ENCODE measurements at places on chromosomes 1 and 21.

- peak; percentile 79 for DNase-seq
Observed at GRCh38 chr1:32818804-32819541, 1.5 kb downstream of the S100PBP start.

DNA sequence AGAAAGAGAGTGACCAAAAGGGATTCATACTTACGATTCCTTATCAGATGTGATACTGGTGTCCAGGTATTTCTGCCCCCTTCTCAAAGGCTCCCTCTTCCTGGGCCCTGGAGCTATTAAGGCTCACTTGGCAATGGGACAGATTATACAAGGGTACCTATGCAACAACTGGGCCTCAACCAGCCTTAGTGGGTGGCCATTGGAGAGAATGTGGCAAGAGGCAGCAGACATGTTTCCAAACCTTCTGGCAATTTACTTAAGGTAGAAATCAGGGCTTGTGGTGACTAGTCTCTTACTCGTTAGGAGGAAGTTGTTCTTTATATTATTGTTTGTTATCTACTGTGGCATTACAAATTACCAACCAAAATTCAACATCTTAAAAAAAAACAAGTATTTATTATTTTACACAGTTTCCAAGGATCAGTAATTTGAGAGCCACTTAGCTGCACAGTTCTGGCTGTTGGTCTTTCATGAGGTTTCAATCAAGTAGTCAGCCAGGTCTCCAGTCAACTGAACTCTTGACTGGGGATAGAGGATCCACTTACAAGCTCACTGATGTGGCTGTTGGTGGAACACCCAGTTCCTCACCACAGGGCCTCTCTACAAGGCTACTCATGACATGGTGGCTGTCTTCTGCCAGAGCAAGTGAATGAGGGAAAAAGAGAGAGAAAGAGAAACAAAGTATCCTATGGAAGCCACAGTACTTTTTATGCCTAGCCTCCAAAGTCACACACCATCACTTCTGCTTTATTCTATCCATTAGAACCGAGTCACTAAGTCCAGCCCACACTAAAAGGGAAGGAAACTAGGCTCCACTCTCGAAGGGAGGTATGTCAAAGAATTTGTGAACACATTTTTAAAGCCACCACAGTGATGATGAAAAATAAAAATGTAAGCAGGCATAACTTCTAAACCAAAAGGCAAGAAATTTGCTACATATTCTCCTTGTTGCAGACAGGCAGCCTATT is 10.7 kb downstream of the ZNF648 start:
- no peak for DNase-seq

DNA sequence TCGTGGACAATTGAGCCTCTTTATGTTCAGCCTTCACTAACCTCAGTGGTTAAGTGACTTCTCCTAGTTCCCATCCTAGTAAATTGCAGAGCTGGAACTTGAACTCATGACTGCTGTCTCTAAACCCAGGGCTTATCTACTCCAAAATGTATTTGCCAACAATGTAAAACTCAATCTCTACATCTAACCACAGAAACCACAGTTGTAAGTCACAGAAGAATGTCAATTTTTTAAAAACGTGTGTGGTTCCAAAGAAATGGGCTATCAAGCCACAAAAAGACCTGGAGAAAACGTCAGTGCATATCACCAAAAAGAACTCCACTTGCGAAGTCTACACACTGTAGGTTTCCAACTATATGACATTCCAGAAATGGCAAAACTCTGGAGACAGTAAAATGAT is 172.6 kb upstream of the HMCN1 start:
- DNase-seq = no peak

- no peak for DNase-seq
Observed at GRCh38 chr1:21379571-21379970, 60.4 kb upstream of the NBPF3 start.

DNA sequence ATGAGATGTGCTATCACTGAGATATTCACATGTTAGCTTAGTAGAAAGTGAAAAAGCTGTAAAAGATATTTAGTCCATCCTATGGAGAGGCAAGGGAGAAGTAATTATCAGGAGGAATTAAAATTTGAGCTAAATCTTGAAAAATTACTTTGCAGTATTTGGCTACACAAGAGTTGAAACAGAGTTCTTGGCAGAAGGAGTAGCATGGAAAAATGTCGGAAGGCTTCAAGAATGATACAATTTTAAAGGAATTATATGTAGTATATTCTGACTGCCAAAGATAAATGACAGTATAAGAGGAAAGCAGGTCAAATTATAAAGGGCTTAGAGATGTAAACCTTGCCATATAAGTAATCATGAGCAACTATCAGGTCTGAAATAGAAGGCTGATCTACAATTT is 518.9 kb downstream of the BRINP3 start:
- DNase-seq = no peak

- no peak for DNase-seq
Observed at GRCh38 chr1:229913489-229913888, 153.5 kb upstream of the GALNT2 start.

GRCh38 chr1:226638001-226638601 is 89.5 kb downstream of the STUM start:
- DNase-seq = no peak

GRCh38 chr1:205294175-205294917 is 27.2 kb downstream of the NUAK2 start:
- no peak for DNase-seq

DNA sequence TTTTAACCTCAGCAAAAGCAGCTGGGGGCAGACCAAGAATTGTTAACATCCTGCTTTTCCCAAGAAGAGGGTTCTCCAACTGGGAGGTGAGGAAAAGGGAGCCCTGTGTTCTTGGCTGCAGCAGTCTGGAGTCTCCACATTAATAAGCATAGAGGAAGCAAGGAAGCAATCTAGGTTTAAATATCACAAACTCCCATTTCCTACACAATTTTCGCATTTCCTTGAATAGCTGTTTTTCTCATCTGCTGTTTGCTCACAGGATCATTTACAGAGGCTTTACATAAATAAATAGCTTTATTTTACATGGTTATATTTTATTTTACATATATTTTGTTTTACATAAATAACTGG is 124.0 kb downstream of the TRIM33 start:
- no peak for DNase-seq

DNA sequence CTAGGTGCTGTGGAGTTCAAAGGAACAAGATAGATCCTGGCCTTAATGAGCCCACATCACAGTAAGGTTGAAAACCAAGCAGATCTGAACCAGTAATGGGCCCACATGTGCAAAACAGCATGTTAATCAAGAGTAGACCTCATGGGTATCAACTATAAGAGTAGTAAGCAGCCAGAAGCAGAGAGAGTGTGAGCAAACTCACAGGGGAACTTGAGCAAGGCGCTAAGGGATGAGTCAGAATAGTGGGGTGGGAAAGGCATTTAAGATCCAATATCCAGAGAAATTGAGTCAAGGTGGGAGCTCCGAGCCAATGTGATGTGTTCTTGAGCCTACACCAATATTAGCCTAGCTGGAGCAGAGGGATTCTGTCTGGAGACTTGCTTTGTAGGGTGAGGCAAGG is 52.4 kb upstream of the GJA5 start:
- no peak for DNase-seq

DNA sequence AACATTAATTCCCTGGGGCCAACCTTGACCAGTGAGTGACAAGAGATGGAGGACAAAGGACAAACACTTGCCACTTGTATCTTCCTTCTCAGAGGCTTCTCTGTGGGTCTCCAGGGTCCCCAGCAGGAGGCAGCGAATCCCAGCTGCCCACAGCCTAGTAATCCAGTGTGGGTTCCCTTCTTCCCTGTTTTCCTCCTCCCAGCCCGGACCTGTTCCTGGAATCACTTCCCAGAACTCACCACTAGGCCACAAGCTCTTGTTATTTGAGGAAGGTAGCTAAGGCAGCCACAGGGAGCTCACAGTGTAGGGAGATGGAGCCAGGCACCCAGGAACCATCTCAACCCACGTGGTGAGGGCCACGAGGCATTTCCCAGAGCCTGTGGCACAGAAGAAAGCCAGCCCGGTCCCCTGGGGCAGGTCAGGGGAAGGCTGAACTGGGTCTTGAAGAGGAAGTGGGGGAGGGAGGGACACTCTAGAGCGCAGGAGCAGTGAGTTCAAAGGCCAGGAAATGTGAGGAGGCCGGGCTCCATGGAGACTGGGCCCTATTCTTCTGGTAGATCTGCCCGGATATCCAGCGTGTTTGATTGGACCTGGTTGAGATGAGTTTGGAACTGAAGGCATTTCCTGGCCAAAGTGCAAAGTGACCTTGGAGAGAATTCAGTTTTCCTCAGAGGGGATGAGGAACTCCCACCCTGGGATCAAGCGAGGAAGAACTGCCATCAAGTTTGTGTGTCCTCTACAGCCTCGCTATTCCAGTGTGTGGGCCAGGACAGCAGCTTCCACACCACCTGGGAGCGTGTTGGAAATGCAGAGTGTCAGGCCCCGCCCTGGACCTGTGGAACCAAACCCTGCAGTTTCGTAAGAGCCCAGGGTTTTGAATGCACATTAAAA is 20.3 kb upstream of the C2CD2 start:
- DNase-seq = peak; percentile 60

DNA sequence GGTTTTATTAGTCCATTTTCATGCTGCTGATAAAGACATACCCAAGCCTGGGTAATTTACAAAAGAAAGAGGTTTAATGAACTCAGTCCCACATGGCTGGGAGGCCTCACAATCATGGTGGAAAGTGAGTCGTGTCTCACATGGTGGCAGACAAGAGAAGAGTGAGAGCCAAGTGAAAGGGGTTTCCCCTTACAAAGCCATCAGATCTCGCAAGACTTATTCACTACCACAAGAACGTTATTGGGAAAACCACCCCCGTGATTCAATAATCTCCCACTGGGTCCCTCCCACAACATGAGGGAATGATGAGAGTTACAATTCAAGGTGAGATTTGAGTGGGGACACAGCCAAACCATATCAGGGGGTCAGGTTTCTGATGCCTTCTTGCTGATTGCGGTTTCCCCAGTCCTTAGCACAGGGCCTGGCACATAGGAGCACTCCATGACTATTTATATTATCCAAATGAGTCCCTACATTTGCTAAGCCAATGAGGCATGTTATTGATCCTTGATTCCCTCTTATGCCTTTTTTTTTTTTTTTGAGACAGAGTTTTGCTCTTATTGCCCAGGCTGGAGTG is 35.3 kb upstream of the PAXBP1 start:
- DNase-seq = no peak

GRCh38 chr1:36397083-36397377 is 678 bp downstream of the LSM10 start:
- DNase-seq = no peak

GRCh38 chr21:35134309-35134708 is 85.2 kb upstream of the RUNX1 start:
- DNase-seq = no peak

GRCh38 chr1:8115769-8116167 is 89.7 kb upstream of the ERRFI1 start:
- no peak for DNase-seq

GRCh38 chr21:41369105-41369919 is 7.5 kb downstream of the MX2 start:
- peak; percentile 74 for DNase-seq

DNA sequence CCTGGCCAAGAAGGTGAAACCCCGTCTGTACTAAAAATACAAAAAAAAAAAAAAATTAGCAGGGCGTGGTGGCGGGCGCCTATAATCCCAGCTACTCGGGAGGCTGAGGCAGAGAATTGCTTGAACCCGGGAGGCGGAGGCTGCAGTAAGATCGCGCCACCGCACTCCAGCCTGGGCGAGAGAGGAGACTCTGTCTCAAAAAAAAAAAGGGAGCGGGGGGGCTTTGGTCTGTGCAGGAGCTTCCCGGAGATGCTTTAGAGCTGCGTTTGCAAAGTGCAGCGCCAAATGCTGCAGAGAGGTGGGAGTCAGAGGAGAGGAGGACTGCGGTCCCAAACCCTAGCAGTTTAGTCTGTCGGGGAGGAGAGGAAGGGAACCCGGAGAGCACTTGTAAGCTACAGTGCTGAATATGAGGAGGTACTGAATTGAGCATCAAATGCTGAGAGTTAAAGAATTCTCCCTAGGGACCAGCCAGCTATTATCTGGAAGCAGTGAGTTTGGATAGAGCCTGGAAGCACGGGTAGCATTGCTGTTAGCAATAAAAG is 569 bp downstream of the FALEC start:
- DNase-seq = no peak

- DNase-seq = no peak
Observed at GRCh38 chr1:18244762-18245161, 137.2 kb downstream of the IGSF21 start.

GRCh38 chr1:38026592-38027200 is 14.2 kb downstream of the UTP11 start:
- DNase-seq = peak; percentile 61

- no peak for DNase-seq
Observed at GRCh38 chr1:15236746-15237145, 10.3 kb upstream of the FHAD1 start.

- DNase-seq = no peak
Observed at GRCh38 chr1:154574716-154575115, 7.1 kb downstream of the CHRNB2 start.

DNA sequence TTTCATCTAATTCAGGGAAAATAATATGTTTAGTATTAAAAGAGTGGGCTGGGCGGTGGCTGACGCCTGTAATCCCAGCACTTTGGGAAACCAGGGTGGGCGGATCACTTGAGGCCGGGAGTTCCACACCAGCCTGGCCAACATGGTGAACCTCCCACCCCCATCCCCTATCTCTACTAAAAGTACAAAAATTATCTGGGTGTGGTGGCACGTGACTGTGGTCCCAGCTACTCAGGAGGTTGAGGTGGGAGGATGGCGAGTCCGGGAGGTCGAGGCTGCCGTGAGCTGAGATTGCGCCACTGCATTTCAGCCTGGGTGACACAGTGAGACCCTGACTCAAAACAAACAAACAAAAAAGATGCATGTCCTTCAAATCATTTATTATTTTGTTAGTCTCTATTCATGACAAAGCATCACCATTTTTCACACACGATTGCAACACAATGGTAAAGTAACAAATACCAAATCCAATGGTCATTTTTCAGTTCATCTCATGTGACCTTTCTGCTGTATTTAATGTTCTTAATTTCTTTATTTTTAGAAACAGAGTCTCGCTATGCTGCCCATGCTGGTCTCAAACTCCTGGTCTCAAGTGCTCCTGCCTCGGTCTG is 1.0 kb downstream of the MSH4 start:
- DNase-seq = no peak

DNA sequence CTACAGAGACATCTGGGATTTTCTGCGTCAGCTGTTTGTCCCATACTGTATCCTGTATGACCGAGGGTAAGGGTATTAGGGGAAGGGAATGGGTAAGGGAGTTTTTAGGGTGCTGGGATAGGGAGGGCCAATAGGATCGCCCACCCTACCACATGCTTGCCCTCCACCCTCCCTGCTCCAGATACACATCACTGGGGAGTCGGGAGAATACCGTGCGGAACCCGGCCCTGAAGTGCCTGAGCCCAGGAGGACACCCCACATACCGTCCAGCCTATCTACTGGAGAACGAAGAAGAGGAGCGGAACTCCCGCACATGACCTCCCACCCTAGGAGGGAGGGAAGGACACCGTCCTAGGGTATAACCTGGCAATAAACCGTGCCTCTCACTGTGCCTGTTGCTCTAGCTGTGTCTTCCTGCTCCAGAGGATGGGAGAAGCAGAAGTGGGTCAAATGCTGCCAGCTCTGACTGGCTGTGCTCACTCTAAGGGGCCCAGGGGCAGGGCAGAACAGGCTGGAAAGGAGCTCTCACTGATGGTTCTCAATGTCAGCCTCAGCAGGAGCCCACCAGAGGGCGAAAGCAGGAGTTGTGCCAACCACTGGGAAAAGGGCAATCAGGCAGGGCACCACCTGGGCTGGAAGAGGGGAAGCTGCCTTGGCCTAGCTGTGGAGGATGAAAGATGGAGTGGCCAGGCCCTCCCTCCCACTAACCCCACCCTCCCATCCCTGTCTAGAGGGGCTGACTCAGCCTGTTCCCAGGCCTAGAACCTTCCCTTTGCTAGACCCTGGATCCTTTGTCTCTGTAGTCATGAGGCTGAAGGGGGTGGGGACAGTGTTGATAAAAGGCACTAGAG is 440 bp upstream of the LENEP start:
- DNase-seq = no peak

Measured in GM10248 (cell line).